Activated CD4-positive, CD25-positive, alpha-beta regulatory T cell (primary cell): ENCODE measurements at places on chromosomes 3 and 15.

DNA sequence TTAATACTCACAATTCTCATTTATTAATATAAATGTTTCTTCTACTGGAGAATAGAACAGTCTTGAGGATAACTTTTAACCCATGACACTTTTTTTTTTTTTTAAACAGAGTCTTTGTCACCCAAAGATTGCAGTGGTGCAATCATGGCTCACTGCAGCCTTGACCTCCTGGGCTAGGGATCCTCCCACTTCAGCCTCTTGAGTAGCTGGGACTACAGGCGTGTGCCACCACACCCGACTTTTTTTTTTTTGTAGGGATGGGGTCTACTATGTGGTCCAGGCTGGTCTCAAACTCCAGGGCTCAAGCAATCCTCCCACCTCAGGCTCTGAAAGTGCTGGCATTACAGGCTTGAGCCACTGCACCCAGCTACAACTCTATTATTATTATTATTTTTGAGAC, 34.5 kb downstream of the PIK3CB start:
- no peak for DNase-seq

DNA sequence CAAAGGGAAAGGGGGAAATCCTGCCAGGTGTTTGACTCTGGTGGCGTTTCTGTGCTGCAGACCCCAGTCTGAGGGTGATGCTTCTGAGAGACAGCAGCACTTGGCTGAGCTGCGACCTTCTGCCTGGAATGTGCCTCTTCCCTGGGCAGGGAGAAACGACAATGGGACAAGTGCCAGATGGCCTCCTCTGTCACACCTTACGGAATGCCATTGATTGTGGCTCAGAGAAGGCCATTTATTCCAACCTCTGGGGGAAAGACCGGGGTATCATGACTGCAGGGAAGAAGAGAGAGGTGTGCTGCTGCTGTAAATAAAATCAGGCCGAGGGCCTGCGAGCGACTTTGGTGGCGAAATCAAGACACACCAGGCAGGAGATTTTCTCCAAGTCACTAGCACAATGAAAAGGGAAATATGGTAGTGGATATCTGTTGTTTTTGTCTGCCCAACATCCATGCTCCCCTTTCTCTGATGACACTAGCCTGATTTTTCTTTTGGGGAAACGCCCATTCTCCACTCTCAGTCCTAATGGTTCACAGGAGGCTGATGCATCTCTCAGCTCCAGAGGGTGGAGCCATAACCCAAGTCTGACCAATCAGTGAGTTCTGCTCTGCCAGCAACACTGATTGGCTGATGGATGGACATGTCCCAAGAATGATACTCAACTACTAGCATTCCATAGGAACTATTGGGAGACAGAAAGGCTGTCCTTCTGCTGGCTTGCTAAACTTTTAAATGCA, 336.1 kb downstream of the FOXP1 start:
- DNase-seq = no peak

- DNase-seq = no peak
Measured at GRCh38 chr3:168693870-168694269, 598.1 kb upstream of the GOLIM4 start.

- DNase-seq = no peak
Measured at GRCh38 chr15:85785887-85786780, 8.6 kb downstream of the KLHL25 start.

GRCh38 chr3:61442696-61443095, 118.7 kb upstream of the PTPRG start:
- no peak for DNase-seq

GRCh38 chr3:169356284-169356955, 307.1 kb downstream of the MECOM start:
- no peak for DNase-seq

- no peak for DNase-seq
Measured at GRCh38 chr15:94607176-94607654, 375.9 kb downstream of the MCTP2 start.

DNA sequence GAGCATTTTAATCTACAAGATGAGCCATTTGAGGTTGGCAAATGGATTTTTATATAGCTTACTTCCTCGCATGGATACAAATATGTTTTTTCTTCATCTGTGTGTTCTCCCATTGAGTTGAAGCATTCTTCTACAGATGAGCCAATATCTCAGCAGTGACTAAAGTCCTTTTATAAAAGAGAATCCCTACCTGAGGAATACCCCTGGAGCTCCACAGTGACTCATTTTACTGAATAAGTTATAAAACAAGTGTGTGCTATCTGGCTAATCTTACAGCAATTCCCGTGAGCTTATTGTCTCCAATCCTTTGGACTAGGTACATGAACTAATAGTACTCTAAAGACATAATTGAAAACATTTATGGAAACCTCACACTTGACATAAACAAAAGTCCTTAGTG, 354.2 kb upstream of the BCHE start:
- DNase-seq = no peak

- DNase-seq = no peak
Measured at GRCh38 chr3:152591515-152591914, 243.4 kb upstream of the P2RY1 start.

GRCh38 chr15:47650564-47650963, 66.7 kb upstream of the SEMA6D start:
- no peak for DNase-seq

DNA sequence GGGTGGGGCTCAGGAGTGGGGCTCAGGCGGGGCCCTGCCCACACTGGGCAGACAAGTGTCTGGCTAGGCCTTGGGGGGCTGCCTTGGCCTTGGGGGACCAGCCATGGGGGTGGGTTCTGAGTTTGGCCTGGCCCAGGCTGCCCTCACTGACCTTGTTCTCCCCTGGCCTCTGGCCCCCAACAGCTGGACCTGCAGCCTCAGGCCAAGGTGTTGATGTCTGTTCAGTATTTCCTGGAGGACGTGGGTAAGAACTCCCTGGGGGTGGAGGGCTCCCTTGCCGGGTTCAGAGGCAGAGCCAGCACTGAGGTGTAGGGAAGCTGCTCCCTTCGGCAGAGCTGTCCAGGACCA, 20.0 kb downstream of the PRKCD start:
- DNase-seq = no peak

GRCh38 chr15:61033940-61034677, 195.0 kb downstream of the RORA start:
- DNase-seq = no peak

GRCh38 chr3:153734777-153735551, 386.2 kb upstream of the ARHGEF26 start:
- no peak for DNase-seq

GRCh38 chr15:33788906-33789540, 179.3 kb upstream of the CHRM5 start:
- no peak for DNase-seq

DNA sequence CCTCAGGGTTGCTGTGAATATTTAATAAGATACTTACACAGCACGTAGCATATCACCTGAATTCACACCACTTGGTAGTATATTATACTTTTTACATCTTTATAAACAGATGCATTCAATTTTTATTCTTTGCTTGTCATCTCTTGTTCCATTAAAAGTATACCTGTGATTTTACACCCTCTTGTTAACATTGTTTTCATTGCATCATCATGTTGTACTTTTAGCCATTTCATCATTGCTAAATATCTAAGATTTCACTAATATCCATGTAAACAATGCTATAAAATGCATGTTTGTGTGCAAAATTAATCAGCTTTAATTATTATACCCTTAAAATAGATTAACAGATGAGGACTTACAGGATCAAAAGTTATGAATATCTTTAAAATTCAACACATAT, 155.3 kb downstream of the MEX3B start:
- DNase-seq = no peak

- no peak for DNase-seq
Measured at GRCh38 chr3:161557445-161558150, 61.0 kb downstream of the OTOL1 start.

- no peak for DNase-seq
Measured at GRCh38 chr3:29426302-29427226, 145.7 kb downstream of the RBMS3 start.

DNA sequence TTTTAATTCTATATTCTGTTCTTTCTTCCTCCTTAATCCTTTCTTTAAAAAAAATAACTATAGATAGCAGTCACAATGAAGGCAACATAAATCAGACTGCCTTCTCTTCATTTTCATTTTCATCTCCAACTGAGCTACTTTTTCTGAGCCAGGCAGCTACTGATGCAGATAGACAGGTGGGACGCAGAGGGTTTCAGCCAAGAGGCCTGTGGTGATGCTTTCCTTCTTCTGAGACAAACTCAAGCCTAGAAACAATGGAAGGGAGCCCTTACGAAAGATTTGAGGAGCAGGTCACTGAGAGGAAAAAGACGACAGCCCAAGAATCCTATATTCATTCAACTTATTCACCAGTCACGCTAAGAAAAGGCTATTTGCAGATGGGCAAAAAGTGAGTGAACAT, 220.0 kb upstream of the MLF1 start:
- DNase-seq = no peak

- DNase-seq = no peak
Measured at GRCh38 chr15:34360298-34360697, 6.7 kb downstream of the LPCAT4 start.

DNA sequence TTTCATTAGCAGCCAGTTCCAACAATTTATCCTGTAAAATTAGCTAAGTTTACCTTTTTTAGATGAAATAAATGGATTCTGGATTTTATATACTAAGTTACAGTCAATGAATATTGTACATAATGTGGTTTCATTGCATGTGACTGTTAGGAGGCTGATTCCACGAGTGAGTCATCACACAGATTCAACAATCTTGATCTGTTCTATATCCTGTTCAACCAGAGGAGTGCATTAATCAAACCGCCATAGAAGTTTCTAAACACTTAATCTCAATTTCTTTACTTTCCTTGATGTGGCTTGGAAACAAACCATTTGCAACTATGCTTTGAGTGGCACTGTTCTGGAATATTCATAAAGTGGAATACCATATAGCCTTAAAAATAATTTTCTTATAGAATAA, 15.3 kb downstream of the DNAJC13 start:
- no peak for DNase-seq

DNA sequence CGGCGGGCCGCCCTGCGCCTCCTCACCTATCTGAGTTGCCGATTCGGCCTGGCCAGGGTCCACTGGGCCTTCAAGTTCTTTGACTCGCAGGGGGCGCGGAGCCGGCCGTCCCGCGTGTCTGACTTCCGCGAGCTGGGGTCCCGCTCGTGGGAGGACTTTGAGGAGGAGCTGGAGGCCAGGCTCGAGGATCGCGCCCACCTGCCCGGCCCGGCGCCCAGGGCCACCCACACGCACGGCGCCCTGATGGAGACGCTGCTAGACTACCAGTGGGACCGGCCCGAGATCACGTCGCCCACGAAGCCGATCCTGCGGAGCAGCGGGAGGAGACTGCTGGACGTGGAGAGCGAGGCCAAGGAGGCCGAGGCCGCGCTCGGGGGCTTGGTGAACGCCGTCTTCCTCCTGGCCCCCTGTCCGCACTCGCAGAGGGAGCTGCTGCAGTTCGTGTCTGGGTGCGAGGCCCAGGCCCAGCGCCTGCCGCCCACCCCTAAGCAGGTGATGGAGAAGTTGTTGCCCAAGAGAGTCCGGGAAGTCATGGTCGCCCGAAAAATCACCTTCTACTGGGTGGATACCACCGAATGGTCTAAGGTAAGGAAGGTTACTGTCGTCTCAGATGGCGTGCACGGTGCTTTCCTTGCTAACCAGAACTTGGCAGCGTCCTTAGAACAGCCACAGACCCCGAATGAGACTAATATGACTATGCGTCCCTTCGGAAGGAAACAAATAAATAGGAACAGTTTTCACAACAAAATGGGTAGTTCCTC, 567 bp downstream of the TICRR start:
- DNase-seq = no peak

DNA sequence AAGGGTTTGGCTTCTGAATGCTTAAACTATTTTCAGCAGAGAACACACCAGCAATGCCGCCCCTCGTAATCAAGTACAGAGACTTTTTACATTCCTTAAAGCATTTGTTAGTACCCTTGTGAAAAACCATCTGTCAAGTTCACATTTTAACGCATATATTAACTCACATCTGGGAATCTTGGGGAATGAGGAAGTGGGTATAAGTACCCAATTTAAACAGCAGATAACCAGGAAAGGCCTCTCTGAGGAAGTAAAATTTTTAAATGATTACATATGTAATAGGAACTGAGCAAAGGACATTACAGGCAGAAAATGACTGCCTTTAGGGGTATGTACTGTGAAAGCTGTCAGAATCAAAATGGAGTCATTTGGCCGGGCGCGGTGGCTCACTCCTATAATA, 12.8 kb upstream of the CFAP44 start:
- DNase-seq = no peak

DNA sequence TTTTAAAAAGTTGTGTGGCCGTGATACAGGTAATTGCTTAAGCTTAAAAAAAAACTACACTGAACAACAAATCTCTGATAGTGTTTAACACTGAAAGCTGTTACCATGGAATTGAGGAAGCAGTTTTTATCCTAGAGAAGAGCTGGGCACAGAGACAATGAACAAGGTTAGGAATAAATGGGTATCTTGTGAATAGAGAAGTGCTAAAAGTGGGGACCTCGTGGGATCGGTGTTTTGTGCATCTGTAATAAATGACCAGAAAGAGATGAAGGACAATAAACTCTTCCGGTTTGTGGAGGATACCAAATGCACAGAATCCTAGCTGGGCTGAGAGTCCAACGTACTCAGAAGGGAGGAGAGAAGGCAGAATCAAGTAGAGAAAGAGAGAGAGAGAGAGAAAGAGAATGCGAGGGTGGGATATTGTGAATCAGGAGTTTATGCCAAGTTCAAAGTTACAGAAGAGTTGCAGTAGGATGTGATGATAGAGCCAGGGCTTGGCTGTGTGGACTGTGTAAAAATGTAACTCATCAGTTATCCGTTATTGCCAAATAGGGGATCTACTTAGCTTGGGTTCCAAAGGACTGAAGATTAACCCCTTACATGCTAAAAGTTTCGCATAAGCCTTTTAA, 148.9 kb downstream of the IL20RB start:
- no peak for DNase-seq

DNA sequence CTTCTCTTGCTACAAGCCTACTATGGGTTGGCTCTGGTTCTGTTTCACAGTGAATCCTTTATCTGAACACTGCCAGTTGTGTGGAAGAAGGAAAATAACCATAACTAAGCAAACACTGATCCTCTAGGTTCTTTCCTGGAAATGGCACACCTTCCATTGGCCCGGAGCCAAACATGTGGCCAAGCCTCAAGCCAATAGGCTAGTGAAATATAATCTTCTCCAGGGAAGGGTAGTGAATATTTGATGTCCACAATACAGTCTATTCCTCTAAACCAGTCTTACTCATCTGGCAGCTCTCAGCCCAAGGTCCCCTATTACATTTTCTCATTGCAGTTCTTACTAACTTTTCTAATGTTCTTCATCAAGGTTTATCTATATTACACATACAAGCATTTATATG, 921.3 kb downstream of the TUSC7 start:
- DNase-seq = no peak
